LoVo (cell line): ENCODE measurements at places on chromosomes 11 and 22.

GRCh38 chr11:80255021-80255420 lies 814.2 kb upstream of the TENM4 start:
- no peak for DNase-seq

DNA sequence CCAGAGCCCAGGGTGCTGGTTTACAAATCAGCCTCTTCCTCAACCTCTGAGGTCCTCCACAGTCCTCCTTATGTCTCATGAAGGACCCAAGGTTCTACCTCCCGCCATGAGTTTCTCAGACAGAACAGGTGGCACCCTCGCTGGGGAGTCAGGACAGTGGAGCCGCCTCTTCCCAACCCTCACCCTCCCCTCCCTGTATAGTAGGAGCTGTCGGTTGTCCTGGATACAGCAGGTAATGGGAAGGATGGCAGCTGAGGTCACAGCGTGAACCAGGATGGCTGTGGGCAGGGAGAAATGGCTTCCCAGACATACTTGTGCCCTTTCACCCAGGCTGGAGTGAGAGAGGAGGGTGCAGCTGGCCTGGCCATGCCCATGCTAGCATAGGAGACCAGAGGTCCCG lies 134.6 kb downstream of the CHST1 start:
- DNase-seq, result no peak

DNA sequence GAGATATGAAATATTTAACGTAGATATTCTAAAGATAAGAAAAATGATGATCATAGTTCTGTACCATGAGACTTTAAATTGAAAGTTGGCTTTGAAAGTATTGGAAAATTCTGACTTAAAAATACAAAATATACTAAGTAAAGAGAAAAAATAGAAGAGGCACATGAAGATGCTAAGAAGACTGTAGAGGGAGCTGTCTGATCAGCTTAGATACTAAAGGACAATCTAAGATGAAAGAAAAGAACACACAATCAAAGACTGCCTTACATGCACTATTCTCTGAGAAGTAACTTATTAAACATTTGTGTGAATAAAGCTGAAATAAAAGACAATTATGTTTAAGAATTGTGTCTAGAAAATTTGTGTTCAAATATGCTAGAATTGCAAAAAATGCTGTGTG lies 55.1 kb downstream of the RBMXL2 start:
- DNase-seq, result no peak

- DNase-seq, result peak; percentile 54
Measured at GRCh38 chr11:95764267-95764898, 25.2 kb downstream of the FAM76B start.

DNA sequence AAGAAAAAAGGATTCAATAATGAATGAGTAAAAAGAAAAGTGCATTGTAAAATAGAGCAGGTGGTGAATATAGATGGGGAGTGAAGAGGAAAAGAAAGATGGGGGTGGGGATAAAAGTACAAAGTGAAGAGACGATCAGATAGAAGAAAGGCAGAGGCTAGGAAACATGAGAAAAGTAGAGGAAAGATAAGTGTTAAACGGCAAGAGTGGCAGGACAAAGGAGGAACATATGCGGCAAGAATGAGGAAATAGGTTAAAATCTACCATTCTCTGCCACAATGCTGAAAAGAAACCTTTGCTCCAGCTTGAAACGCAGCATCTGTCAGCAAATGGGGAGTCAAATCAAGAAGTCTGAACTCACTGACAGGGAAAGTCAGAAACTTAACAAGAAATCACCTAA lies 6.8 kb downstream of the FUT4 start:
- DNase-seq, result no peak

DNA sequence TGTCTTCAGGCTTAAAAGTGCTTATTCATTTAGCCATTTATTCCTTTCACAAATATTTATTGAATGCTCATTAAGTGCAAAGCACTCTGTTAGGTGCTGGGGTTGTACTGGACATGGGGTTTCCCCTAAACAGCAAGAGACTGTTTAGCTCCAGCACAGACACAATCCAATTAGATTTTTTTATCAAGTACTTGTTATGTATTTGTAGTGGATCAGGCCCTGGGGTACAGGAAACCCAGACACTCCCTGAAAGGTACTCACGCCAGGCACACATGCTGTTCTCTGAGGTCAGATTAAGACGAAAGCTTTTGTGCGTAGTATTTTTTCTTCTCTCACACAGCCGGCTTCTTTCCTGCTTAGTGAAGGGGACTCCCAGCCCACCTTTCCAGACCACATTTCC lies 218.1 kb upstream of the PLET1 start:
- DNase-seq, result no peak

- no peak for DNase-seq
Measured at GRCh38 chr11:120385110-120385509, 48.9 kb downstream of the ARHGEF12 start.

DNA sequence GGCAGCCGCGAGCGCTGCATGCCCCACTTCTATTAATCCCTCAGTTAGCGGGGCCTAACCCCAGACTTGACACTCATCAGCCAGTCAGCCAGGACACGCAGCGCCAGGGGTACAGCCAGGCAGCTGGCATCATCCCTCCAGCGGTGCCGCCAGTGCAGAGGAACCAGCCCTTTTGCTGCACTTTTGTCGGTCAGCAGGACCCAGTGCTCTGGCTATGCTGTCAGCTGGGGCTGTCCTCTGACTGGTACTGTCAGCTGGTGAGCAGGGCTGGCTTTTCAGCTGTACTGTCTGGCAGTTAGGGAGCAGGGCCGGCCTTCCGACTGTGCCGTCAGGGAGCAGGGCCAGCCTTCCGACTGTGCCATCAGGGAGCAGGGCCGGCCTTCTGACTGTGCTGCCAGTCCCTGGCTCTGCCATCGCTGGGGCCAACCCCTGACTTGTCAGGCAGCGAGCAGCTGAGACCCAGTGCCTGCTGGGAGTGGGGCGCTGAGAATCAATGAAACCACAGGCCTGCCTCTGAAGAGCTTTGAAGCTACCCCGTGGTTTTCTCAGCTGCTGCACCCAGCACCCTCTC lies 115.4 kb downstream of the KIAA1671 start:
- no peak for DNase-seq

- DNase-seq, result no peak
Measured at GRCh38 chr11:111905411-111905810, 6.2 kb downstream of the CRYAB start.

DNA sequence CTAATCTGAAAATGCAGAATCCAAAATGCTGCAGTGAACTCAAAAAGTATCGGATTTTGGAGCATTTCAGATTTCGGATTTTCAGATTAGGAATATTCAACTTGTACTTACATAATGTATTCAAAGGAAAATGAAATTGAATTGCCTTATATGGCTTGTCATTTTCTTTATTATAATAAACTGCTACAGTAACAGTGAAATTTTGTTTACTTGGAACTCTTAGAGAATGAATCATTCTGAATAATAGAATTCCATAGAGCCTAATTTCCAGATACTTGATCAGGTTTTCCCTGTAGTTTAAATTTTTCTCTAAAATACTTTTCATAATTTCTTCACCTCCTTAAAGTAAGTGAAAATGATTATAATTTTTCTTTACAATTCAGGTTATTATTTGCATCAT lies 17.3 kb downstream of the TTC17 start:
- no peak for DNase-seq

GRCh38 chr11:124887667-124888013 lies 10.0 kb downstream of the ROBO4 start:
- DNase-seq, result no peak

DNA sequence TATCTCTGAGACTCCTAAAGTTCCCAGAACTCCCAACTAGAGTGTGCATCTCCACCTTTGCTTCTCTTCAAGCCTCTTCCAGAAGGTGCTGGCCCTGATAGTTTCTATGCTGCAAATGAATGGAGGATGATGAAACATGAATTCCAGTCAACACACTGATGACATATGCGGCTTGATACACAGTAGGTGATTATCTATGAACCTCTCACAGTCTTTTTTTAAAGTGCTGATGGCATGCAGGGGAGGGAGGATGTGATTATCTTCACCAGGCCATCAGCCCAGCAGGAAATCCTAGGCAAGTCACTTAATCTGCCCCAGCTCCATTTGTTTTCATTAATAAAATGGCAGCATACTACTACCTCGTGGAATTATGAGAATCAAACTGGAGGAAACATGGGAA lies 548.5 kb downstream of the SOX6 start:
- DNase-seq, result no peak

DNA sequence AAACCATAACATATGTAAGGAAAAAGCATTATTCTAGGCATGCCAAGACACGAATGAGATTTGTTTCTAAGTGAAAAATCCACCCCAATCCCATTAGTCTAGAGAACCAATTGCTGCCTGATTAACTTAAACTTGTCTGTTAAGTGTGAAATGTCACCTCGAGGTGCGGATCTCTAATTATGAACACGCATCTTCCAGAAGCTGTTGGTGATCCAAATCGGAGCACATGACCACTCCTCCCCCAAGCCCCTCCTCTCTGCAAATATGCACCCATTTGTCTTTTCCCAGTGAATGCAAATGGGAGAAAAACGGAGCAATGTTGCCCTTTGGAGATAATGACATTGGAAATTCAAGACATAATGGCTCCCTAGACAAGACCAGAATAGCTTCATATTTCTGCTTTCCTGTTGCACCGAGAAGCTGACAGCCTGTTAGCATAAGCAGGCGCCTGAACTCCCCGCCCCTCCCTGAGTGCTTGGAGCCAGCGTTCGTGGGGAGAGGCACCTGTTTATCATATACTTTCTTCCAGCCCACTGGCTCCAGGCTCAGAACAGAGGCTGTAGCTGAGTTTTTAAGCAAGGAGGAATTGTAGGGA lies 6.0 kb upstream of the FXYD6 start:
- DNase-seq, result no peak

DNA sequence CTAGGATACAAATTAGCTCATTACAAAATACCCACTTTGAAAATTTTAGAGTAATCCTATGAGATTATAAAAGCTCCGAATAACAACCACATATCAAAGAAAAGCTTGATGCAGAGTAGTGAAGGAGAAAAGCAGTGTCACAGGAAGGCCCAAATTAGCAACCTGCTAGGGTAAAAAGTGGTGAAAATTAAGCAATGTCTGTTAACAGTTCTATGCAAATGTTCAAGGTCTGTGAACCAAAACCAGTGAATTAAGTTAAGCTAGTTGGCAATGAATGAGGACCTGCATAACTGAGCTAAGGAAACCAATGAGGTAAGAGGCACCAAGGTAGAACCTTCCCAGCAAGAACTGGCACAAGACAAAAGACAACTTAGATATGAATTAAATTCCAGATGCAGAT lies 29.6 kb downstream of the PRDM10 start:
- DNase-seq, result no peak

- no peak for DNase-seq
Measured at GRCh38 chr22:35970616-35971455, 57.8 kb downstream of the RBFOX2 start.

DNA sequence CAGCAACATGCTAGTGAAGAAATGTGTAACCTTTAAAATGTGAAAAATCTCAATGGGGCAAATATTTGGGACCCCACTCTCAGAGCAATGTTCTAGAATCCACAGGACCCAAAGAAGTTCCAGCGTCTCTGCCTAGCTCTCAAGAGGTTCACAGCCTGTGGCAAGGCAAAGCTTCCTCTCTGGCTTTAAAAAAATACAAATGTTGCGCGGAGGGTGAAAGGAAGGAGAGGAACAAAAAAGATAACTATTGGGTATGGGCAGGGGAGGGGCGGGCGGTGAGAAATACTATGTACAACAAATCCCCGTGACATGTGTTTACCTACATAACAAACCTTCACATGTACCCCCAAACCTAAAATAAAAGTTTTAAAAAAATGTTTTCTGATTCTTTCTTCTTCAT lies 53.6 kb downstream of the PITPNB start:
- DNase-seq, result no peak

DNA sequence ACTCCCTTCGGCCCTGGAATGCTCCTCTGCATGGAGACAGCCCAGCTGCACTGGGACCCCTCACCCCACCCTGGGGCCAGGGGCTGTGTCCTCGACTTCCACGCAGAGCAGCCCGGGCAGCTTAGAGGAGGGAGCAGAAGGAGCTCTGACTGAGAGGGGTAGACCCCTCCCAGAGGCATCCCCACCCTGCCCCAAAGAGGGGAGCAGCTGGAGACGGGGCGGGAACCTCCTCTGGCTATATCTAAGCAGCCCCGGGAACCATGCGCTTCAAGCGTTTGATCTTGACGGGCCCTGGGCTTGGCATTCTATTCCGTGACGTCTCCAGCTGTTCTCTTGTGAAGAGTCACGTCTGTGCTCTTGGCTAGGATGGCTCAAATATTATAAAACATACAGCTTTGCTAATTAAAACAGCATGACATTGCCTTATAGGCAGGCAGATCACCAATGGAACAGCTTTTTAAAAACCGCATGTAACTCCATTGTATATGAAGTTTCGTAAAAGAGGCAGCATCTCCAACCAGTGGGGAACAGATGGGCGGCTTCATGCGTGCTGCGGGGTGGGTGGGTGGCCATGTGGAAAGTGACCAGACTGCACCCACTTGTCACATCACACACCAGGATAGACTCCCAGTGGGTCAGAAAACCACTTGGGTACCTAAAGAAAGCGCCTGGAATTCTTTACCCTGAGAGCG lies 7.7 kb downstream of the KCNQ1 start:
- DNase-seq, result no peak

DNA sequence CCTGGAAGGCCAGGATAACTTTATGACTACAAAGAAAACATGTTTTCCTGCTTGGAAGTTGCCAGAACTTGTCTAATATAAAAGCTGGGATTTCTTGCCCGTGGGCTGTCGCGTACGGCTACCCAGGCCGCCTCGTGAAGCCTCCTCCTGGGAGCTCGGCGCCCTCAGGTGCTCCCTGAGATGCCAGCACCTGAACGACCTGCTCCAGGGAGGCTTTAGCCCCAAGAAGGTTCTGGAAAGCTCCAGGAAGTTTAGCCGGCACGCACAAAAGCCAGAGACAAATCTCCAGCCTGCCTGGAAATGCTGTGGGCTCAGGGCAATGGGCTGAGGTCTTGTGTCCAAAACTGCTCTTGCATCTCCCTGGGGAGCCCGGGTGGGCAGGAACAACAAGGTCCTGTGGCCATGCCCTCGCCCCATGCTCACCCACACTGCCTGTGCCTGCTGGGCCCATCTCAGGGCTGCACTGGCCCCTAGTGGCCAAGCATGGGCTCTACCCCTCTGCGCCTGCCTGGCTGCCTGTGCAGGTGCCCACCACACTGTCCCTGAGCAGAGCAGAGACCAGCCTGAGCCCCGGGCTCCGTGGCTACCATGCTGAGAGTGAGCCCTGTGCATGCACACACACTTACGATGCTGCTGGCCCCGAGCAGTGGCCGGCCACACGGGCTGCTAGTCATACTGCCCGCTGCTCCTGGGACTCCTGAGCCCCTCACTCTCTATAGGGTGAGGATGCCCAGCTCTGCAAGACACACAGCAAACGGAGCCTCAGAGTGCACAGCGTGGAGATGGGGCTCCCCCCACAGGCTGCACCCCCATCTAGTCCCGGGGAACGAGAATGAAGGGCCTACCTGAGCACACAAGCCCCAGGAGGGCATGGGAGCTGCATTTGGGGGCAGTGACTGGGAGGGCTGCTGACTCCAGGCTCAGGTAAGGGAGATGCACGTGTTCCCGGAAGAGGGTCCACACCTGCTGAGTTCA lies 4.9 kb upstream of the CELSR1 start:
- peak; percentile 68 for DNase-seq

GRCh38 chr11:35891096-35891495 lies 52.8 kb upstream of the LDLRAD3 start:
- DNase-seq, result no peak

- no peak for DNase-seq
Measured at GRCh38 chr22:47457021-47457420, 694.6 kb downstream of the TBC1D22A start.
